NCI-H1436 (cell line): ENCODE measurements at places on chromosomes 2 and 18.
A peak's percentile ranks its signal among the peaks of the same experiment; 100 is the strongest.

DNA sequence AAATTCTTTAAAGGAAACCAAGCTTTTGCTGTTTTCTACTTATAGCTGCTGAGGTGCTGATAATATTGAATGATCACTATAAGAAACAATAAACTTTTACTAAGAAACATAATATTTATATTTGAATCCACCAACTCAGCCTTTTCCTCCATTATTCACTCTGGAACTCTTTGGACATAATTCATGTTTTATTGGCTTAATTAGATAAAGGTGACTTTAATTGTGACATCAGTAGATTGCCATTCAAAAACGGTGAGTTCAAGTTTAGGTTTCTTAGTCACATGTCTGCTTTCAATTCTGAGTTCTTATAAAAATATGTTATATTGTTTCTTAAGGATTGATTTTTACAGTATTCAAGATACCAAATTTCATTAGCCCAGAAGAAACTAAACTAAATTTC lies 24.0 kb downstream of the CCDC85A start:
- DNase-seq = no peak

DNA sequence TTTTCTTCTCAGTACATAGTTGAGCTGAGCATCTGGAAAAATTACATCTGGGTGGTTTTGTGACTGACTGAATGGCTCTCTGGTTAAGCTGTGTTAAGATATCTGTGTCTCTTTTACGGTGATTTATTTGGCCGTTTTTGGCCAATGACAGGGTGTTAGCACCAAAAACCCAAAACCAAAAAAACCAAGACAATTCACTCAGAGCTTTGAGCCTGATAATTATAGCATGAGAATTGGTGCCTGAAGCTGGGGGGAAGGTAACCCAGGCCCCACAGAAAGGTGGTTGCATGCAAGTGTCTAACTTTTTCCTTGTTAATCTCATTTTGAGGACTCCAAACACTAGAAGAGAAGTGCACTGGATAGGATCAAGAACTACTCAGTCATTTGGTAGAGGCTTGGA lies 4.5 kb downstream of the CD28 start:
- no peak for DNase-seq

GRCh38 chr2:205772983-205773382 lies 90.7 kb downstream of the NRP2 start:
- peak; percentile 70 for DNase-seq

DNA sequence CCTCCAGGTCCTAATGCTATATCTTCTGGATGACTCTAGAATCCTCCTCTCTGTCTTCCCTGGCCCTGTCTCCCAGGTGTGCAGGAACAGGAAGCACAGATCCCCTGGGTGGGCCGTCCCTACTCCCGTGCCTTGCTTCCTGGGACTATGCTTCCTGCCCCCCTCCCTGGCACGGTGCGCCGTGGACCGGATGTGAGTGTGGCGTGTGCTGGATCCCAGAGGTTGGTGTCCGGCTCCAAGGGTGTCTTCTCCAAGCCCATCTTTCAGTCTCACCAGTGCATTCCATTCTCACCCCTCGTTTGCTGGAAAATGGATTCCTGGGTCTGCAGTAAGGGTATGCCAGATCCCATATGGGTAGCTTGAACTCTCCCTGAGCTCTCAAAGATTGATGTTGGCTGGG lies 144.4 kb upstream of the TWIST2 start:
- no peak for DNase-seq

DNA sequence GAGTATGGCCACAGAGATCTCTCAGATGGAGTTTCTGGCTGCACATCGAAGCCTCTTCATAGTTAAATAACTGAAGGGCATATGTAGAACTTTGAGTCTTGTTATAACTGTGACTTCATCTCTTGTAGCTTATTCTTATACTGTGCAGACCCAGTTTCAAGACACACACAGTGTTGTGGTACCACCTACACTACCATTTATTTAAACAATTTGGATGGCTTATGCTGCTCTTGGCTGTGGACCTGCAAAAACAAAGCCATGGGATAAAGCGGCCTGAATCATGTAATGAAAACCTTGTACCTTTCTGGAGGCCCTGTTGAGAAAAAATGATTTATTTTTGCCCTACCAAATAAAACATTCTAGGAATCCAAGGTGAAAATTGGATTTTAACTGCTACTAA lies 262.8 kb upstream of the RASGRP3 start:
- DNase-seq = no peak

DNA sequence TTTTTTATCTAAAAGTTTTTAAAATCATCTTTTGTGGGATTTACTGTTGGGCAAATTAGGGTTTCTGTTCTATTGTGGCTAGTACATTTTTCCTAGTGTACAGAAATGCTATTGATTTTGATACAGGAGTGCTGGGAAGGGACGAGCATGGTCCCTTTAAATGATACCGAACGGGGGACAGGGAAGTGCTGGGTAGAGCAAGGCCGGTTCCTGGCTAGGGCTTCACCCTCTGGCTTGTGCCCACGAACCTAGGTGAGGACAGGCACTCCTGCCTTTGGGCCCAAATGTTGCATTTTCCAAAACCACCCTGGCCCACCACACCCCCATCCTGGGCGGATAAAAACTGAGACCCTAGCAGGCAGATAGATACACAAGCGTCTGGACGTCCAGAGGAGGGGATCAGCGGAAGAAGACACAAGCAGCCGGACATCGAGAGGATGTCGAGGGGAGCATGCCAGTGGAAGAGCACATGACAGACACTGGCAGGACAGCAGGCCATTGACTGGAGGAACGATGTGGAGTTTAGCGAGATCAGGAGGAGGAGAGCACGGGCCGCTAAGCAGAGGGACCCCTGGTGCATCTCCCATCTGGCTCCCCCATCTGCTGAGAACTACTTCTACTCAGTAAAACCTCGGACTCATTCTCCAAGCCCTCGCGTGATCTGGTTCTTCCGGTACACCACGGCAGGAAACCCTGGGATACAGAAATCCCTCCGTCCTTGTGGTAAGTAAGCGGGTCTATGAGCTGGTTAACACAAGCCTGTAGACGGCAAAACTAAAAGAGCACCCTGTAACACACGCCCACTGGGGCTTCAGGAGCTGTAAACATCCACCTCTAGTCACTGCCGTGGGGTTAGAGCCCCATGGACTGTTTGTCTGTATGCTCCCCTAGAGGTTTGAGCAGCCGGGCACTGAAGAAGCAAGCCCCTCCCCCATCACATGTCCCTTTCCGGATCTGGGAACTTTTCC lies 13.5 kb upstream of the CALCRL start:
- no peak for DNase-seq

GRCh38 chr18:28404694-28405093 lies 227.8 kb upstream of the CDH2 start:
- DNase-seq = no peak

GRCh38 chr2:159961037-159961436 lies 101.4 kb downstream of the PLA2R1 start:
- DNase-seq = no peak

GRCh38 chr18:10852385-10853303 lies 296.7 kb downstream of the PIEZO2 start:
- DNase-seq = no peak

DNA sequence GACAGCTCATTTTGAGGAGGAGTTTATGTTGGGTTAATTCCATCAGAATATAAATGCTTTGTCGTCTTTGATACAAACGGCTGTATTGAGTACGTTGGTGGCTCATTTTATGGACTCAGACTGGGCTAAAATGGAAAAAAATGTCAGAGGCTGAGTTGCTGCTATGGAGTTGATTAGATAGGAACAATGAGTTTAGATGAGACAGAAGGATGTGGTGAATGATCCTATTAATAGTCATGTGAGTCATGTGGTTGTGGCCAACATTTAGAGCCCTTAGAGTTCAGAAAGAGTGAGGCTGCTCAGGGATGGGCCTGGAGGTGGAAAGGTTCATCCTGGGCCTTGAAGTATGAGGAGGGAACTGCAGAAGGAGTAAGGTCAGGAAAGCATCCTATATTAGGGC lies 434.2 kb downstream of the MEIS1 start:
- DNase-seq = no peak

GRCh38 chr18:22108674-22109073 lies 60.7 kb upstream of the GATA6 start:
- DNase-seq = no peak

DNA sequence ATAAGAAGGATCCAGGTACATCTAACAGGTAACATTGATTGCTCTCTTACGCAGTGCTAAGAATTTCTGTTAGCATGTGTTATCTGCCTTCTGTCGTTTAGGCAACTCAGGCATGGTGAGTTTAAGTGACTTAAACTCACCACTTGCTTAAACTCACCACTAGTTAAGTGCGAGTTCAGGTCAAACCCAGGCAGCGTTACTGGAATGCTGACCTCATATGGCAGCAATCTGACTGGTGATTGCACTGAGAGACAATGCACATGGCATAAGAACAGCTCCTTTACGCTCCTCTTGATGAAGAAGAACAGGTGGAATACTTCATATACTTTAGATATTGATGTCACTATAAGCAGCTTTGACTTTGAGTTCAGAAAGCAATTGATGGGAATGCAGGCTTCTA lies 954.1 kb downstream of the SOCS6 start:
- no peak for DNase-seq

DNA sequence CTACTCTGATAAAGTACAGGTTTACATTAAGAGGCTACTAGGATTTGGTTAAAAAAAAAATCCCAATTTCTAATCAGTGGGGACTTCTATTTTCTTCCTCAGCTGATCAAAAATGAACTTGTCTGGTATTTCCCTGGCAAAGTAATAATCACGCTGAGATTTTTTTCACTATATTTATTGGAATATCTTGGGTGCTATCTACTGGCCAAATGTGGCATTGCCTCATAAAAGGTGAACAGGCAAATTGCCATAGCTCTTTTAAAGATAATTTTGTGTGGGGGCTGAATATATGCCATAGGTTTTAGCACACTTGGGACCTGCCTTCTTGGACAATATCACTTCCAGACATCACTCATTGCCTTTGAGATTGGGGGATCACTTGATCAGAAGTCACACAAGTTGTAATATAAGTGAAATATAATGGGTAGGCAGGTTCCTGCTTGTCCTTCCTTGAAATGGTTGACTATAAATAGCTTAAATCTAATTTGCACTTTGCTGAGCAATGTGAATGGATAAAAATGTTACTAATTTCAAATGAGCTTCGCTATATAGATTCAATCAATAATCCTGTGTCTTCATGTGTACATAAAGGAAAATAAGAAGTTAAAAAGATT lies 7.0 kb upstream of the NXPH2 start:
- DNase-seq = peak; percentile 36

DNA sequence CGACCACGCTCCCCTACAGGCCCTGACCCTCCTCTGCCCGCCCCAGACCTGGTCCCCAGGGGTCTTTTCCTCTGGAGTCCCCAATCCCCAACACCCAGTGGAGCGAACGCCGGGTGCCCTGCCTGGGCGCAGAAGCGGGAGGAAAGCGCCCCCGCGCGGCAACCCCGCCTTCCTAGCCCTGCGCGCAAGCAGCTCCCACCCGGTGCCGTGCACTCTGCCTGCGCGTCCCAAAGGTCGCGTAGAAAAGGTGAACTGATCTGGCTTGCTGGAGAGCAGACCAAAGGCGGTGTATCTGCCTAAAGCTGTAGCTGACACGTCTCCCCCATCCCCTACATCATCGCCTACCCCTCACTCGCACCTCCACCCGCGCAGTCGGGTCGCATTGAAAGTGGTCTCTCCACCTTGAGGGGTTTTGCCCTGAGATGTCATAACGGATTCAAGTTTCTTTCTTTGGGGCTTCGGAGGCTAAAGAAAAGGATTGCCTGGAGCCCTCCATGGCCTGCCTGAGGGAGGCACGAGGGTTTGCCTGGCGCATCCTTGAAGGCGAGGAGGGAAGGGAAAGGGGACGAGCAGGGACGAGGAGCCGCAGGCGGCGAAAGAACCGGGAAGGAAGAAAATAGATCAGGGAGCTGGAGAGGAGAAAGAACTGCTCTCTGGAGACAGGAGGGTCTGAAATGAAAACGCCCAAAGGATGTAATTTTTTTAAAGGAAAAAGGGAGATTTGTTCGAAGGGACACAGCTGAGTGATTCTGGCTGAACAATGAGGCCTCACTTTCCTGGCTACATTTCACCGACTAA lies 5.8 kb downstream of the GAD1 start:
- DNase-seq = no peak

- no peak for DNase-seq
Observed at GRCh38 chr18:79010802-79011201, 31.2 kb downstream of the SALL3 start.

DNA sequence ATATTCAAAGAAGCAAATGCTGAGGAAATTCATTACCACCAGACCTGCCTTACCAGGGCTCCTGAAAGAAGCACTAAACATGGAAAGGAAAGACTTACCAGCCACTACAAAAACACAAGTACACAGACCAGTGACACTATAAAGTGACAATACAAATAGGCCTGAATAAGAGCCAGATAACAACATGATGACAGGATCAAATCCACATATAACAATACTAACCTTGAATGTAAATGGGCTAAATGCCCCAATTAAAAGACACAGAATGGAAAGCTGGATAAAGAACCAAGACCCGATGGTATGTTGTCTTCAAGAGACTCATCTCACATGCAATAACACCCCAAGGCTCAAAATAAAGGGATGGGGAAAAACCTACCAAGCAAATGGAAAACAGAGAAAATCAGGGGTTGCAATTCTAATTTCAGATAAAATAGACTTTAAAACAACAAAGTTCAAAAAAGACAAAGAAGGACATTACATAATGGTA lies 353.4 kb downstream of the LNPK start:
- DNase-seq = no peak

- DNase-seq = no peak
Observed at GRCh38 chr2:71720596-71721361, 267.4 kb downstream of the DYSF start.

DNA sequence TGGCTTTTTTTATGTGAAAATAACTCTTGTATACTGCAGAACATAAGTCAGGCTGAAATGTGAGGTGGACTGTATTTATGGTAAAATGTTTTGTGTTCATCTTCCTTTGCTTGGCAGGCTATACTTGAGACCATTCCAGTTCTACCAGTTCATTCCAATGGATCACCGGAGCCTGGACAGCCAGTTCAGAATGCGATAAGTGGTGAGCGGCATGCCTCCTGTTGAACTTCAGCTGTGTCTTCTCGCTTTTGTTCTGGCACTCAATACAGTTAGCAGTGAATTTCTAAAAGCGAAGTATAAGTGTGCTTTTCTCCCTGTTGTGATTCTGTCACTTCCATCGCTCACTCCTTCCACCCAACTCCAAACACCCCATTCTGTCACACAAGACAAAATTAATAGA lies 138.5 kb downstream of the ARHGAP28 start:
- no peak for DNase-seq

DNA sequence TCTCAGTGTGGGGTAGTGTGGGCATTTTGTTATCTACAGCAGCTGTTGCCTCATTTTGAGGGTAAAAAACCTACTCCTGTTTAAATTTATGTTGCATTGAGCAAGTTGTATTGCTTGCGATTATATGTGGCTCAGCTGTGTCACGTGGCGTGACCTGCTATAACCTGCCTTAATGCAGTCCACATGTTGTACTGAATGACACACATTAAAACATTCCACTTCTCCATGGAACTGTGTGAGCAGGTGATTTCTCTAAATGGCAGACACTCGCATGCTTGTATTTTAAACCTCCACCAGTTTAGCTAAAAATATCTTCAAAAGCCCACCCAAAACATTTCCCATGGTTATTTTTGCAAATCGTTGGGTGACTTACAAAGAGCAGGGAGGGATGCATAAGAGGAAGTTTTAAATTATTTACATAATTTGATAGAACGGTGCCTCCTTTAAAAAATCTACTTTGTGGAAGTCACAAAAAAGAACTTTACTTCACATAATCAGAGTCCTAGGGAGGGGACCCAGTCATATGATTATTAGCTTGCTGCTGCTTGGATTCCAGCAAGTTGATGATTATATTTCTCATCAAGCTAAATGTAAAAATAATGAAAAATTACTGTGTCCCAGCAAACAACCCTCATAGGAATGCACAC lies 163.3 kb upstream of the ZEB2 start:
- no peak for DNase-seq
